Fibroblast of upper back skin (primary cell): ENCODE measurements at places on chromosomes 6 and 20.

DNA sequence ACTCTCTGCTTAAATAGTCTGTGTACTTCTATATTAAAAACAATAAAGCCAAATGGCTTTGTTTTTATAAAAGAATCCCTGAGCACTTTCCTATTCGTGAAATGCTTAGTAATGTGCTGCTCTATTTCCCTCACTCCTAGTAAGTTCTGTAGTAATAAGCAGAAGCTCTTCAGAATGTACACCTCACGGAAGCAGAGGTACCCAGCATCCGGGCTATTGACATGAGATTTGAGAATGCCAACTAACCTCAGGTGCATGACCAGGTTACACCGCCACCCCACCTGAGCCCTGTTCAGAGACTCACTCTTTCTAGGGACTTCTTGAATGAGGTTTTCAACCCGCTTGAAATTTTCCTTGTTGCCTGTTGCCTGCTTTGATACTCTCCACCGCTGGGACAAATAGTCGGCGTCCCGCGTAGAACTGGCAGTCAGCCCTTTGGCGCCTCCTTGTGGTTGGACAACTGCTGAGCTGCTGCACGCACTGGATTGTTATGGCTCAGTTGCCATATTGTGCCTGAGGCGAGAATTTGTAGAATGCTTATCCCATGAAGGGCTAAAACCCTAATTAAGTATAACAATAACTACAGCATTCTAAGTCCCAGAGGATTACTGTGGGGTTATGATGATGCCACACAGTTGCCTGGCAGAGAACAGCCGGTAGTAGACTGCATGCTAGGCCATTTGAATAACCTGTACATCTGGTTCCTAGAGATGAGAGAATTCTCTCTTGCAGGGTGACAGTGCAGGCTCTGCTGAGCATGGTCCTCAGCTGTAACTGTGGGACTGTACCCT lies 95.4 kb downstream of the KHDC1L start:
- peak; percentile 73 for DNase-seq

DNA sequence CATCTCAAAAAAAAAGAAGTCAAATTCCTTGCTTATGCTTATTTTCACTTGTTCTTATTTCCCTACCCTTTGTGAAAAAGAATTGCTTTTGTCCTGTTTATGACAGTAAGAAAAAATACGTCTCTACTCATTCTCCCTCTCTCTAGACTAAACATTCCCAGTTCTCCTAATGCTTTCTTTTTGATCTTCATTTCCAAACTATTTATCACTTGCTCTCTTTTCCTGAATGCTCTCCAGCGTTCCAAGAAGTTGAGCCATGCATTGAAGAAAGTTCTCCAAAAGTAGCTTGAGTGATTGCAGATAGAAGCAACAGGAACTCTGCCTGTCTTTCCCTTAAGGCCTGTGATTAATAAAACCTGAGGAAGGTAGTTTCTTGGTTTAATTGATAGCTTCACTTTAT lies 53.1 kb upstream of the TMEM170B start:
- peak; percentile 45 for DNase-seq

DNA sequence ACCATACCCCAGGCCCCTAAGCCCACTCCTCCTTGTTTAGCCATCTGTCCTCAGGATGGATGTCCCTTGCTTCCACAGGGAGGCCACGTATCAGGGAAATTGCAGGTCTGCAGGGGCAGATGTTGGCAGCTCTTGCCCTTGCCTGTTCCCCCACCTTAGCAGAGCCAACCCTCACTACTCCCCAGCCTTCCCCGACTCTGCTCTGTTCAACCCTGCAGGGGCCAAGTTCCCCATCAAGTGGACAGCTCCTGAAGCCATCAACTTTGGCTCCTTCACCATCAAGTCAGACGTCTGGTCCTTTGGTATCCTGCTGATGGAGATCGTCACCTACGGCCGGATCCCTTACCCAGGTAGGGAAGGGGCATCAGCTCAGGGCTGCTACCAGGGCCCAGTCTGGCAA lies 10.7 kb upstream of the TM9SF4 start:
- DNase-seq: no peak

DNA sequence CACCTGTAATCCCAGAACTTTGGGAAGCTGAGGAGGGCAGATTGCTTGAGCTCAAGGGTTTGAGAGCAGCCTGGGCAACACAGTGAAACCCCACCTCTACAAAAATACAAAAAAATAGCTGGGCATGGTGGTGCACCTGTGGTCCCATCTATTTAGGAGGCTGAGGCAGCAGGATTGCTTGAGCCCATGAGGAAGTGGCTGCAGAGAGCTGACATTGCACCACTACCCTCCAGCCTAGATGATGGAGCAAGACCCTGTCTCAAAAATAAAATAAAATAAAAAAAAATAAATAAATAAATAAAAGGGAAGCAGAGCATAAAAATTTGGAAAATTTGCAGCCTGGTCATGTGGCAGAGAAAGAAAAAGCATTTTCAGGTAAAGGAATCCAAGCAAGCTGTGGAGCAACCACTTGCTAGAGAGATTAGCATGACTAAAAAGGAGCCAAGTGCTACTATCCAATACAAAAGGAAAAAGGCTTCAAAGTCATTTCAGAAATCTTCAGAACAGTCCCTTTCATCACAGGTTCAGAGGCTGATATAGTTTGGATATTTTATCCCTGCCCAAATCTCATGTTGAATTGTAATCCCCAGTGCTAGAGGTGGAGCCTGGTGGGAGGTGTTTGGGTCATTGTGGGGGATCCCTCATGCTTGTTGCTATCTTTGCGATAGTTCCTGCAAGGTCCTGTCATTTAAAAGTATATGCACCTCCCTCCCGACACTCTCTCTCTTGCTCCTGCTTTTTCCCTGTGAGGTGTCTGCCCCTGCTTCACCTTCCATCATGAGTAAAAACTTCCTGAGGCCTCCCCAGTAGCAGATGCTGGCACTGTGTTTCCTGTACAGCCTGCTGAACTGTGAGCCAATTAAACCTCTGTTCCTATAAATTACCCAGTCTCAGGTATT lies 11.2 kb upstream of the TTK start:
- DNase-seq: no peak

DNA sequence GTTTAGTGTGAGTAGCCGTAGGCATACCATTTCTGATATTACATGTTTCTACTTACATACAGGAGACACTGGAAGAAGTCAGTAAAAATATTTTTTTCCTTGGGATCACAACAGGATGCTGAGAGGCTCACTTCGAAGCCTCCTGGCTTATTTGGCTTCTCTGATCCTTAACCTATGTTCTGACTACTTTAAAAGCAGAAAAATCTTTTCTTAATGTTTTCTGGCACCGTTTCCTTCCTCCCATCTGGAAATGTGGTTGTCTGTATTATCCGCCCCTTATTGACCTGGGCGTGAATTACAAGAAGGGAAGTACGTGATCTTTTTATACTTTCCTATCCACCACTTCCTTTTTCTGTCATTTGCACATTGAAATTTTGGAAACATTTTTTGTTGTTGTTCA lies 379.6 kb downstream of the COL12A1 start:
- DNase-seq: peak; percentile 38

DNA sequence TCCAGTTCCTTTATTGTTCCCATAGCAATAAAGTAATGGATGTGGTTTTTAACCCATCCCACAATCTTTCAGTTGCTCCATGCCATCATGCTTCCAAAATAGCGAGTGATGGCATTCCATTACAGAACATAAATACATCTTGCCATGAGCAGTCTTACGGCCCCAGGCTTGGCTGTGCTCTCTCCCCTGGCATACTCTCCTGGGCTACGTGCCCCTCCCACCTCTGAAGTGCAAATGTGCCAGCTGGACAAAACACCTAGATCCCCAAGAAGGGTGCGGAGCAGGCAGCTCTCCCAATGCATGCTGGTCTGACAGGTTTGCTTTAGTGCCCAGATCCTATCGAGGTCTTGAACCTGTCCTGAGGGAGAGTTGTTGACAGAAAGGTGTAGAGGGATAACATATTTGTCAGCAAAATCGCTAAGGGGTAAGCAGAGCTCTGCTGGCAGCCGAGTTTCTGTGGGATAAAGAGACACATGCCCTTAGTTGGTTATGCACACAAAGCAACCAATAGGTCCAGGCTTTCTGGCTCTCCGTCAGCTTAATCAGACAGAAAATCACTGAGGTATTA lies 43.9 kb upstream of the PAX1 start:
- no peak for DNase-seq

DNA sequence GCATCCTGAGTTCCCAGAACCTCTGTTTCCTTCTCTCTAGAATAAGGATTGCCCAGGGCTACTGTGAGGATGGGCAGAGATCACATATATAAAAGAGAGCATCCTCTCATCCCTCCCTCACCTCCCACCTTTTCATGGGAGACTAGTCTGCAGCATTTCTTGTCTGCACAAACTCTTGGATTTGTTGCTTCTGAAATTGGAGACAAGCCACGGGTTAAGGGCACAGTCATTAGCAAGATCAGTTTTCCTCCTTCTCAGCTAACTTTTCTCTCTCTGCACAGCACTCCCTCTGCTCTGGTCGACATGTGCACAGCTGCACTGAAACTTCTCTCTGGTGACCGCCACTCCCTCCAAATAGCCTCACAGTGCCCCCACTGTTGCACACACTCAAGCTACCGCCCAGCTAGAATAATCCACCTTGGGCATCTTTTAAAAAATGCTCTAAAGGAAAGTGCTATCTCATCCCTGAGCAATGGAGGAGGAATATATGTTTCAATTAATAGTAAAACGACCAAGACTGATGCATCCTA lies 50.9 kb upstream of the DUSP22 start:
- DNase-seq: no peak

GRCh38 chr6:89287351-89288028 lies 27.6 kb downstream of the GABRR2 start:
- DNase-seq: no peak

DNA sequence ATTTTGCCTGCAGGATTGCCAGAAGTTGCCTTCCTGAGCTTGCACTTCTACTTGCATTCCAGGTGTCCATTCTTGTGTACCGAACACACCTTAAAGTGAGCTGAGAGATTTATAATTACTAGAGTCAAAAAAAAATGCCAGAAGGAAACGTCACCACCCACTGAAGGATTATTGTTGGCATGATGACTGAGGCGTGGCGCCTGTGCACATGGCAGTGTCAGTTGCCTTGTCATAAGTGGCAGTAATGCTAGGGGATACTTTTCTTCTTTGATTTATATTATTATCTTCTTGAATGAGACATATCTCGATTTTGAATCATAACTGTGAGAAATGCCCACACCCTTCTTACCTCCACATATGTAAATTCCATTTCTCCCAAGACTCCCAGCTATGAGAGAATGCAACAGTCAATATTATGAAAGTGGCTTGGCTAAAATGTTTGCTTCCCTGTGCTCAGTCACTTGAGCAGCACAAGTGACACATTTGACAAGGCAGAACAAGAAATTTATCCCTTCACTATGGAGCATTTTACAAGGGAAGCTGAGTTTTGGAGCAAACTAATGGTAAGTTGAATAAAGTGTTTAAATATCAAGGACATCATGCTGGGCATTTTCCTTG lies 149.5 kb upstream of the SASH1 start:
- no peak for DNase-seq

- peak; percentile 15 for DNase-seq
Observed at GRCh38 chr6:154515826-154516225, 5.3 kb upstream of the CNKSR3 start.
